Panc1 (cell line): ENCODE measurements at places on chromosomes 12 and 14. TPM values are rescaled to one million over a fixed set of nuclear protein-coding genes. Genes with fewer than 3 reads are reported as not detected.
A peak's percentile ranks its signal among the peaks of the same experiment; 100 is the strongest.

Gene PIANP
- 0.13 TPM for total RNA-seq

Gene MLEC
- 171 TPM for total RNA-seq

GRCh38 chr12:51085757-51086156 is 2.4 kb upstream of the CSRNP2 start:
- H3K4me3 ChIP-seq, result no peak overlapping the region
- no peak for DNase-seq
- H3K27me3 ChIP-seq, result no peaks in the 10 kb centered on the region
- H3K36me3 ChIP-seq, result peaks cover 2% of the 10 kb centered on the region; the same call in 1 of the 2 replicates
- H3K4me1 ChIP-seq, result peaks cover 9% of the 10 kb centered on the region
- no peak overlapping the region for H3K27ac ChIP-seq

Gene PLXNC1
- total RNA-seq, result 0.57 TPM

GRCh38 chr14:88841741-88842140 is 17.3 kb downstream of the TTC8 start:
- H3K27ac ChIP-seq, result no peak overlapping the region
- H3K36me3 ChIP-seq, result no peaks in the 10 kb centered on the region
- no peak for DNase-seq
- H3K4me1 ChIP-seq, result no peaks in the 10 kb centered on the region
- no peak overlapping the region for H3K4me3 ChIP-seq

GRCh38 chr12:2284321-2284813 is 231.6 kb downstream of the CACNA1C start:
- no peaks in the 10 kb centered on the region for H3K4me1 ChIP-seq
- no peak overlapping the region for H3K4me3 ChIP-seq
- no peak overlapping the region for H3K27ac ChIP-seq
- H3K36me3 ChIP-seq, result no peaks in the 10 kb centered on the region
- peaks cover 6% of the 10 kb centered on the region; the same call in 1 of the 2 replicates for H3K27me3 ChIP-seq
- DNase-seq, result no peak

Gene CABP1
- not detected for total RNA-seq

Gene SPIC
- not detected for total RNA-seq

Gene NFATC4
- total RNA-seq, result 0.36 TPM

GRCh38 chr12:49819786-49820185 is 8.4 kb downstream of the NCKAP5L start:
- H3K36me3 ChIP-seq, result no peaks in the 10 kb centered on the region
- DNase-seq, result no peak
- no peaks in the 10 kb centered on the region for H3K27me3 ChIP-seq
- no peaks in the 10 kb centered on the region for H3K4me1 ChIP-seq
- no peak overlapping the region for H3K27ac ChIP-seq

Gene ETV6
- total RNA-seq, result 17.2 TPM

GRCh38 chr14:95915330-95915729 is 38.7 kb downstream of the TUNAR start:
- no peak overlapping the region for H3K27ac ChIP-seq
- no peaks in the 10 kb centered on the region for H3K36me3 ChIP-seq
- H3K4me3 ChIP-seq, result no peak overlapping the region
- DNase-seq, result no peak
- H3K27me3 ChIP-seq, result no peaks in the 10 kb centered on the region; the same call in 1 of the 2 replicates

GRCh38 chr12:47775100-47775911 is 2.3 kb downstream of the SLC48A1 start:
- H3K4me3 ChIP-seq, result no peak overlapping the region
- DNase-seq, result no peak
- H3K4me1 ChIP-seq, result peaks cover 40% of the 10 kb centered on the region
- H3K27me3 ChIP-seq, result no peaks in the 10 kb centered on the region
- no peaks in the 10 kb centered on the region; the same call in 1 of the 2 replicates for H3K36me3 ChIP-seq
- H3K27ac ChIP-seq, result peak overlapping the region; percentile 70

- no peaks in the 10 kb centered on the region for H3K36me3 ChIP-seq
- no peak for DNase-seq
- no peak overlapping the region for H3K27ac ChIP-seq
Measured at GRCh38 chr14:71166180-71166837, 259.1 kb downstream of the PCNX1 start.

Gene ASPG
- not detected for total RNA-seq

GRCh38 chr14:26404927-26405326 is 192.9 kb downstream of the NOVA1 start:
- H3K36me3 ChIP-seq, result no peaks in the 10 kb centered on the region
- H3K4me1 ChIP-seq, result no peaks in the 10 kb centered on the region
- H3K4me3 ChIP-seq, result no peak overlapping the region

Gene TGFB3
- total RNA-seq, result 9.6 TPM

Gene NELL2
- 0.28 TPM for total RNA-seq

Gene MRPS35
- total RNA-seq, result 63.9 TPM

Gene BEST3
- 0.67 TPM for total RNA-seq

Gene NUDT4
- total RNA-seq, result 45.7 TPM

GRCh38 chr14:22544881-22545420 is 44.1 kb downstream of the DAD1 start:
- H3K27me3 ChIP-seq, result no peaks in the 10 kb centered on the region
- H3K36me3 ChIP-seq, result no peaks in the 10 kb centered on the region
- no peaks in the 10 kb centered on the region for H3K4me1 ChIP-seq
- H3K27ac ChIP-seq, result no peak overlapping the region
- DNase-seq, result no peak

DNA sequence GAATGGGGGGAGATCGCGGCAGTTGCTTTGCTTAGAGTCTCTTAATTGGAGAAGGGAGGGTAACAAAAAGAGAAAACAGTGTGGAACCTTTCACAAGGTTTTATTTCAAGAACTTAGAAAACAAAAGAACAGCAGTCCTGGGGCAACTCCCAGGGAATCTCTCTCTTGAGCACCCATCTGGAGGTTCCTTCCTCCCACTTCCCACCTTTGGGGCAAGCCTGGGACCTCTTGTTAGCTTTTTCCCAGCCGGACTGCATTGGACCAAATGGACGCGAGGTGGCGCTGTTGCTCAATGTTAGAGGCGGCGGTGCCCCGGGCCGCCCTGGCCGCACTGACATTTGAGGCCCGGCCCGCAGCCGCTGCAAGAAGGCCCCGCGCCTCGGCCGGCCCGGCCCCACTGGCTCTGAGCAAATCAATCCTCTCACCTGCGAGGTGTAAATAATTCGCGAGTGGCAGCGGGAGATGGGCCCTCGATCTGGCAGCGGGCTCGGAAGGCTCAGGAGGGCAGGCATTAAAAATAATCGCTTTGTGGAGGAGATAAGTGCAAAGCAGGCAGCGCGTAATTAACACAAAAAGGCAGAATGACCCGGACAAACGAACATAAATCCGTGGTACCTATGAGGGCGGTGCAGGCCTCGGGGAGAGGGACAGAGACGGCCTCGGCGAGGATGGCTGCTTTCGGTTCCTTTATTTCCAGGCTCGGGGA is 2.8 kb upstream of the HOXC8 start:
- peaks cover 3% of the 10 kb centered on the region; the same call in 1 of the 2 replicates for H3K36me3 ChIP-seq
- H3K4me3 ChIP-seq, result peak overlapping the region; percentile 66
- DNase-seq, result no peak

DNA sequence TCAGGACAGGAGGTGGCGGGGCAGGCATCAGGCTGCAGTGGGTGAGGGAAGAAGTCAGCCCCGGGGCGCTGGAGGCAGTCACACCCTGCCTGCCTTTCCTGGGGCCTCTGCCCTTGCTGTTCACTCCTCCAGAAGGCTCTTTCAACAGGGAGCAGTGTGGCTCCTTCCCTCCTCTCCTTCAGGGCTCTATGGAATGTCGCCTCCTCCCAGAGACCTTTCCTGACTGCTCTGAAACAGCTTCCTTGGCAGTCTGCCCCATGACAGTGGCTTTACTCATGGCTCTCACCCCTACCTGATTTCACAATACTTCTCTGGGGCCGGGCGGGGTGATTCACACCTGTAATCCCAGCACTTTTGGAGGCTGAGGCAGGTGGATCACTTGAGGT is 7.1 kb downstream of the RHOF start:
- H3K27me3 ChIP-seq, result no peaks in the 10 kb centered on the region
- peaks cover 57% of the 10 kb centered on the region for H3K4me1 ChIP-seq
- no peak overlapping the region for H3K4me3 ChIP-seq
- no peak for DNase-seq
- H3K36me3 ChIP-seq, result no peaks in the 10 kb centered on the region

Gene IFI27L1
- 19.6 TPM for total RNA-seq

DNA sequence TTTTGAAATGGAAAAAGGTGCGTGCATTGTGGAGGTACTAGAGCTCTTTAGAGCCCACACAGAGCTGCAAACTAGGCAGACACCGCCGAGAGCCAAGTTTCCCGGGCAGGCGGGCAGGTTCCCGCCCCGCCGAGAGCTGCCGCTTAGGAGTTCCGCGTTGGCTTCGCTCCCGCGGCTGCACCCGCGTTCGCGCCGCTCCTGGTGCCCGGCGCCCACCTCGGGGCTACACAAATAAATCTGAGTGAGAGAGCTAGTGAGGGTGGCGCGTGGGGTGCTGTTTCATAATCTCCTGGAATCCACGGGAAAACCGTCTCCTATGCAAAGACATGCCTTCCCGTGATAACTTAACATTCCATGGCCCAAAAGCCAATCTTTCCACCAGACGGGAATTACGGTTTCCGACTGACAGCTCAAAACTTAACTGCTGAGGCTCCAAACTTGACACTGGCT is 645 bp downstream of the KITLG start:
- H3K27me3 ChIP-seq, result peaks cover 16% of the 10 kb centered on the region
- DNase-seq, result no peak
- peaks cover 14% of the 10 kb centered on the region for H3K4me1 ChIP-seq
- H3K36me3 ChIP-seq, result peaks cover 5% of the 10 kb centered on the region; the same call in 1 of the 2 replicates

DNA sequence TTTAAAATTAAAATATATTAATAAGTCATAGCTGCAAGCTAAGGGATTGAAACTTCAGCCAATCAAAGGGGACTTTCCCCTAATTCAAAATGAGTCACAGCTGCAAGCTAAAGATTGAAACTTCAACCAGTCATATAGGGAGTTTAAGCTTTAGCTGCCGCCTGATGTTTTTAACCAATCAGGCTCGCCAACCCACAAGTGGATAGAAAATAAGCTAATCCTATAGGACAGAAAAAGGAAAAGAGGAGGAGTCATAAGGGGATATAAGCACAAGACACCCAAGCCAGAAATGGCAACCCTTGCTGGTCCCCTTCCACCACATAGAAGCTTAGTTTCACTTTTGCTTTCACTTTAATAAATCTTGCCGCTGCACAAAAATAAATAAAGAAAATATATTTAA is 1154.6 kb downstream of the GALC start:
- no peak overlapping the region for H3K27ac ChIP-seq
- no peaks in the 10 kb centered on the region for H3K36me3 ChIP-seq
- no peak overlapping the region for H3K4me3 ChIP-seq
- no peaks in the 10 kb centered on the region for H3K4me1 ChIP-seq

DNA sequence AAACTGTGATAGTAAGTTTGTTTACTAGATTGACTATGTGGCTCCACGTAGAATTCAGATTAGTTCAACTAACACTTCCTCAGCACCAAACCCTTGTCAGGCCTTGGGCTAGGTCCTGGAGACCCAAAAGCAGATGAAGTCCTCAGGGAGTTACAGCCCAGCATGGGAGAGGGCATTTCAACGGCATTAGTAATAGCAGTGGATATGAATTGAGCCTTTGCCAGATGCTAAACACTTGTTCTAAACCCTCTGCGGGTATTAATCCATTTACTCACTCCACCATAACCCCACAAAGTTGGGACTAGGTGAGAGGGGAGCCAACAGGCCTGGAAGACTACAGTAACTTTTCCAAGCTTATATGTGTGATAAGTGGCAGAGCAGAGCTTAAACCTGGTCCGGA is 714.6 kb downstream of the DIO2 start:
- no peak for DNase-seq
- no peak overlapping the region for H3K27ac ChIP-seq
- H3K4me1 ChIP-seq, result no peaks in the 10 kb centered on the region
- no peaks in the 10 kb centered on the region for H3K27me3 ChIP-seq

DNA sequence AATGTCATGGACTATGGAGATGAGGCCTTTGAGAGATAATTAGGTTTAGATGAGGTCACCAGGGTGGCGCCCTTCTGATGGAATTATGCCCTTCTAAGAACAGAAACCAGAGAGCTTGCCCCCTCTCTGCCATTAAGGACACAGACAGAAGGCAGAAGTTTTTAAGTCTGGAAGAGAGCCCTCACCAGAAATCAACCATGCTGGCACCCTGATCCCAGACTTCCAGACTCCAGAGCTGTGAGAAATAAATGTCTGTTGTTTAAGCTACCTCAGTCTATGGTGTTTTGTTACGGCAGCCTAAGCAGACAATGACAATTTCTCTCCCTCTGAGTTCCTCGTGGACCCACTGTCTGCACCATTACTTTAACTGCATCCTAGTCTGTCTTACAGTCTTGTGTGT is 382.0 kb downstream of the GXYLT1 start:
- no peak for DNase-seq
- H3K27me3 ChIP-seq, result no peaks in the 10 kb centered on the region
- H3K4me1 ChIP-seq, result no peaks in the 10 kb centered on the region
- no peaks in the 10 kb centered on the region for H3K36me3 ChIP-seq

GRCh38 chr14:51006781-51007211 is 62.5 kb upstream of the PYGL start:
- H3K4me3 ChIP-seq, result no peak overlapping the region
- H3K27me3 ChIP-seq, result no peaks in the 10 kb centered on the region
- DNase-seq, result no peak
- H3K4me1 ChIP-seq, result peaks cover 3% of the 10 kb centered on the region; the same call in 1 of the 2 replicates
- no peak overlapping the region for H3K27ac ChIP-seq
- no peaks in the 10 kb centered on the region for H3K36me3 ChIP-seq

- no peaks in the 10 kb centered on the region for H3K27me3 ChIP-seq
- no peak overlapping the region for H3K27ac ChIP-seq
- H3K36me3 ChIP-seq, result no peaks in the 10 kb centered on the region
- H3K4me1 ChIP-seq, result no peaks in the 10 kb centered on the region
- H3K4me3 ChIP-seq, result no peak overlapping the region
- DNase-seq, result no peak
Measured at GRCh38 chr12:92879698-92880322, 49.3 kb downstream of the EEA1 start.

DNA sequence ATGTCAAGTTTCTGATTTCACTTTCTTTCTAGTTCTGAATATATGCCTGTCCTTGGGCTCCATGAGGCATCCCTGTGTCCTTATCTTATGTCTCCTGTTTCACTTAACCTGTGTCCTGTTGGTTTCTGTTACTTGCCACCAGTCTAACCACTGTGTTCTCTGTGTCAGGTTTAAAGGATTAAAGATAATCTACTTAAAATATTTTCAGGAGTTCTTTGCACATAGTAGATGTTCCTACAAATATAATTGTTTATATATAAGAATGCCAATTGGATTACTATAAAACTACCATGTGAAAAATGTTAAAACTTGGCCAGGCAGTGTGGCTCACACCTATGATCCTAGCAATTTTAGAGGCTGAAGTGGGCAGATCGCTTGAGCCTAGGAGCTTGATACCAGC is 406.4 kb downstream of the CCER1 start:
- no peak overlapping the region for H3K27ac ChIP-seq
- H3K27me3 ChIP-seq, result no peaks in the 10 kb centered on the region
- H3K4me1 ChIP-seq, result no peaks in the 10 kb centered on the region
- H3K36me3 ChIP-seq, result no peaks in the 10 kb centered on the region

DNA sequence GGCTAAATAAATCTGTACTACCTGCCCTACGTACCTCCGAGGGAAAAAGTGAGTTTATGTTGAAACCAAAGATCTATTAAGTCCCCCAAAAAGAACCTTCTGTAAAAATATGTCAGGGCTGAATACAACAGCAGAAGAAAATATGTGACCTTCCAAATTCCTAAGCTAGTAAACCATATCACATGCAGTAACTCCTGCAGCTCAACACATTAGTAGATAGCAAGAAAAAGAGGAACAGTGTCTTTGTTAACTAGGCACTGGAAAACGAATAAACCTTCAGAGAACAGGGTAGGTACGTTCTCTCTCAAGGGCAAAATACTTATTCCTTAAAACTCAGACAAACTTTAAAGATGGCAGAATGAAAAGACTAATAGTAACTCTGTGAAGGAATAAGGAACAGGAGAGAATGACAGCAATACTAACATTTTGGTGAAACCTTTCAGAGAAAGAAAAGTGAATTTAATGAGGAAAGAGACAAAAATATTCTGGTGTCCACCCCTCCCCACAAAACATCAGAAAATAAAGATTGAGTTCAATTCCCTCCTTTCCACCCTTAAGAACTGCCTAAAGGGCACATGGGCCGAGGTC is 18.0 kb downstream of the CBX5 start:
- DNase-seq, result no peak
- no peaks in the 10 kb centered on the region for H3K27me3 ChIP-seq
- peaks cover 5% of the 10 kb centered on the region; the same call in 1 of the 2 replicates for H3K36me3 ChIP-seq
